Omental fat pad (tissue), 4 donors: ENCODE measurements at places on chromosomes 1 and 21.

DNA sequence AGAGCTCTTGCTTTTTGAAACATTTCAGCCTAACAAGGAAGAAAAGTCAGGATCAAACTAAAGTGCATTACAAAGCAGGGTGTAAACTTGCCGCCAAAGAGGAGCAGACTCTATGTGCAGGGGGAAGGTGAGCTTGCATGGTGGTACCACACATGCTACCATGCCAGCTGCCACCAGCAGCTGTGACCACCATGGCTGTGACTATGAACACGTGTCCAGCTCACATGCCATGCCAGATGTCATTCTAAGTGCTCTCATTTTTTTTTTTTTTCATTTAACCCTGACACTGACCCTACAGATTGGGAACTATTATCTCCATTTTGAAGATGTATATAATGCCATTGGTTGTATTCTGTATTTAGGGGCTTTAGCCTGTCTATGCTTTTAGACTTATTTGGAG, 79.0 kb downstream of the PCP4 start:
- no peak for DNase-seq

GRCh38 chr1:9705337-9706093, 54.0 kb downstream of the PIK3CD start:
- DNase-seq = no peak

GRCh38 chr21:35829067-35829466, 231.3 kb downstream of the SETD4 start:
- no peak for DNase-seq

DNA sequence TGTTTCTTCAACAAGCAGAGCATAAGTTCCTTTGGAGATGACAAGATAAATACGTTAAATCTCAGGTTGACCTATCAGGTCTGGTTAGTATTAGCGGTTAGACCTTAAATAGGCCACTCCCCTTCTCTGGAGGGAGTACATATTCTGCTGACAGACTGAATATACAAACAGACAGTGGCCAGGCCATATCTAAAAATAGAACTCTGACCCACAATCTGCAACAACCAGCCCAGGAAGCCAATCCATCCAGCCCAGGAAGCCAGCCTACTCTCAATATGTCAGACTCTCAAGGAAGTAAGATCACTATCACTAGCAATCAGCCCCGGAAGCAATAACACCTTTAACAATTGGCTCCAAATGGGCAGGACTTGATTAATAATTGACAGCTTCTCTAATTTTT, 6.7 kb downstream of the IL20 start:
- no peak for DNase-seq

- no peak for DNase-seq
These were observed 5.2 kb downstream of the TTC22 start for GRCh38 chr1:54795841-54796468.

GRCh38 chr1:106366627-106367319, 689.7 kb upstream of the PRMT6 start:
- no peak for DNase-seq
